Esophagus (tissue), 2 donors: ENCODE measurements at places on chromosomes 12 and 14. TPM values are rescaled to one million over a fixed set of nuclear protein-coding genes. Genes with fewer than 3 reads are reported as not detected.

The SLC6A13 gene
- not detected for polyA plus RNA-seq

The IAPP gene
- polyA plus RNA-seq = 0.05 TPM

The CCDC197 gene
- polyA plus RNA-seq = not detected

The AQP6 gene
- polyA plus RNA-seq = 0.02 TPM

The SLC2A14 gene
- not detected for polyA plus RNA-seq

The RHEBL1 gene
- 0.24 TPM for polyA plus RNA-seq

The PLEKHG3 gene
- 23.1 TPM for polyA plus RNA-seq

The PTPN11 gene
- polyA plus RNA-seq = 13.4 TPM

The TNFRSF1A gene
- polyA plus RNA-seq = 41.7 TPM

The TPPP2 gene
- not detected for polyA plus RNA-seq

The DDX54 gene
- polyA plus RNA-seq = 34.3 TPM

The ARF3 gene
- polyA plus RNA-seq = 58.5 TPM

The KRT74 gene
- 0.07 TPM for polyA plus RNA-seq

The ALDH1L2 gene
- polyA plus RNA-seq = 0.10 TPM

The KRT75 gene
- 0.19 TPM for polyA plus RNA-seq

The RIN3 gene
- 4.8 TPM for polyA plus RNA-seq

The RIMBP2 gene
- 0.20 TPM for polyA plus RNA-seq
